Stimulated activated CD4-positive, alpha-beta T cell treated with anti-CD3 and anti-CD28 coated beads, Interleukin-12 subunit alpha, Interleukin-12 subunit beta, amount 100 ng/mL, for 24 hours (primary cell): ENCODE measurements at places on chromosomes 2 and 18.

DNA sequence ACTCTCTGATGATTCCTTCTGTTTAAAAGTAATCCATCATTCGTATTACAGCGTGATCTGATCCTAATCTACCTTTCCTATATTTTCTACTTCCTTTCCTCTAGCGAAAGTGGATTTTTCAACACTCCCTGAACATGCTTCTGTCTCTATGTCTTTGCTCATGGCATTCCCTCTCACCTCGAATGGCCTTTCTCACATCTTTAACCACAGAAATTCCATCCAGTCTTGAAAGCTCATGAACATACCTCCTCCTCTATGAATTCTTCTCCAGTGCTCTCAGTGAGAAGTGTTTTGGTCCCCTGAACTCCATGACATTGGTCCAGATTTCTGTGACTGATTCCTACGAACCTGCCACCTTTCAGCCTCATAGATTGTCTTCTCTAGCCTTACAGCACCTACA, 323.2 kb downstream of the RAD51AP2 start:
- no peak for DNase-seq

DNA sequence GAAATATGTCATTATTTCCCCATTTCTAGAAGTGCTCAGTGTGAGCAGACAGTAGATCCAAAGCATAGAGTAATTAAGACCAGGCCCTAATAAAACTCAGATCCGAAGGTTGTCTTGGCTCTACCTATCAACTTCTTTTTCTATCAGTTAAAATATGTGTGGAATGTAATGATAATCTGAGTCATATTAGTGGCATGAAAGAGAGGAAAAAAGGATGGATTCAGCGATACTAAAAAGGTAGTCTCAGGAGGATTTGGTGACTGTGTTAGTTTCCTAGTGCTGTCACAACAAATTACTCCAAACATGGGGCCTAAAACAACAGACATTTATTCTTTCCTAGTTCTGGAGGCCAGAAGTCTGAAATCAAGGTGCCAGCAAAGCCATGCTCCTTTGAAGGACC, 103.7 kb upstream of the NABP1 start:
- DNase-seq: no peak

- DNase-seq: no peak
These were observed 971.8 kb upstream of the ACVR2A start for GRCh38 chr2:146873056-146873455.

- no peak for DNase-seq
These were observed 9.7 kb upstream of the ATP6V1B1 start for GRCh38 chr2:70926042-70926441.

DNA sequence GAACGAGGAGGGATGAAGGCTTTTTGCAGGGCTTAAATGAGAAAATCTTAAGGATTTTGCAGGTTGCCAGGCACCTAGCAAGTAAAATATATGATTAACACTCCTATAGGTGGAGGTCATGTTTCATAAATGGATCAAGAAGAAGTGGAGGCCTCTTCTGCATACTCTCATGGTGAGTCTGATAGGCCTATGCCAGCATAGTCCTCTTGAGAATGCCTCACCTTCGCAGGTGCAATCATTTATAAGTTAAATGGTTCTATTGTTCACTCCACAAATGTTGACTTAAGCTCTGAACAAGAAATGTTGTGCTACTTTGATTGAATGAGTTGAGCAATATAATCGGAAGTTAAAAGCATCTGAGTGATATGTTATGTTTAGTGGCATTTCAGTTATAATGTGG, 12.1 kb downstream of the LRRTM1 start:
- DNase-seq: no peak

GRCh38 chr2:139099721-139100120, 319.5 kb upstream of the NXPH2 start:
- DNase-seq: no peak

DNA sequence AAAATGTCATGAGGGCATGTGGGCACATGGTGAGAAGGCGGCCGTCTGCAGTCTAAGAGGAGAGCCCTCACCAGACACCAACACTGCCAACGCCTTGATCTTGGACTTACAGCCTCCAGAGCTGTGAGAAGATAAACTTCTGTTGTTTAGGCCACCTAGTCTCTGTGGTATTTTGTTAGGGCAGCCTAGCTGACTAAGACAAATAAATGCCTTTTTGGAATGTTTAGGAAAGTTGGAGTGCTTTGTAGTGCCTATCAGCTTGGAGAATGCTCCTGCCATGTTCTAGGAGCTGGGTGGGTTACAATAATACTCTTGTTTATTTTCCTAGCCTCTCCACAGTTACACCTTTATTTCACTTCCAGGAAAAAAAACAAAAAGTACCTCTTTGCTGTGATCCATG, 92.0 kb downstream of the SPP2 start:
- DNase-seq: no peak

DNA sequence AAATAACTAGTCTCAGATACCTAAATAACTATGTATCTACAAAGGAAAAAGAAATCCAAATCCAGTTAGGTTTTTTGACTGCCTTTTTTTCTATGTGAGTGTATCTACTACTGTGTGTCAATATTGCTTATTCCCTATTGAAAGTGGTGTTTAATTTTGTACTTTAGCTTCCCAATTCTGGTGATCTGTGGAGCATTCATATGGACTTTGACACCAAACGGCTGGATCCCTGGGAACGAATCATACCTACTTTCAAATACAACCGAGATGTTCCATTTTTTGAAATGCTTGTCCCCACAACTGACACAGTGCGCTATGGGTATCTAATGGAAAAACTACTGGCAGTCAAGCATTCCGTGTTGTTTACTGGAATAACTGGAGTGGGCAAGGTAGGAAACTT, 152.8 kb downstream of the DNAH6 start:
- DNase-seq: no peak

DNA sequence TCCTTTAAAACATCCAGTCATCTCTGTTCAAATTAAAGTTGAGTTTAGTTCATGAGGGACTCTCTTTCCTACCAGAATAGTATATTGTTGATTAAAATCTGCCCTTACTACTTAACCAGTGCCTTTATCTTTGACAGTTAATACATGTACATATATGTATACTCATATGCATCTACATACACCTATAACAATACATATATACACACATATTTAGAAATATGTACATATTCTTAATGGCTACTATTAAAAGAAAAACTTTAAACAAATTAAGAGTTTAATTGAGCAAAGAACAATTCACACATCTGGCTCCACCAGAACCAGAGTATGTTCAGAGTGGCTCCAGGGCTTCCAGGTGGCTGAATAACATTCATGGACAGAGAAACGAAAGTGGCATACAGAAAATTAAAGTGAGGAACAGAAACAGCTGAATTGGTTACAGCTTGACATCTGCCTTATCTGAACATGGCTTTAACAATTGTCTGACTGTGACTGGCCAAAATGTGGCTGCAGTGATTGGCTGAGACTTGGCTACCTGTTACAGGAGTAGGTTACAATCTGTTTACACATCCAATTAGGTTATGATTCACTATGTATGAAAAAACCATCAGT, 38.8 kb downstream of the ZNF519 start:
- DNase-seq: no peak

- DNase-seq: no peak
These were observed 11.2 kb downstream of the ZNF385B start for GRCh38 chr2:179850188-179850587.

DNA sequence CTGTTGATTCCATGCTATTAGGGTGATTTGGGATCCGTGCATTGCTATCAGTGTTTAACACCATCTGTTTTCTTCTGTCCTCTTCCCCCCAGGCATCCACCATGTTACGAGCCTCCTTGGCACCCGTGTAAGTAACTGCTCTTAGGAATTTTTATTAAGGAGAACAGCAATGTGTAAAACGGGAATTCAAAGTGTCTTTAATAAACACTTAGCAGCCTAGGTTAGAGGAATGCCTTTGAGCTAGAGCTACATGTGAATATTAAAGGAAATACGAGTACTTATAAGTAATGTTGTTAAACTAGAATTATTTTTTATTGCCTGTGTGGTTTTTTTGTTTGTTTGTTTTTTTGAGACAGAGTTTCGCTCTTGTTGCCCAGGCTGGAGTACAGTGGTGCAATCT, 58.1 kb downstream of the ARMC9 start:
- no peak for DNase-seq

GRCh38 chr2:155021618-155022017, 323.1 kb downstream of the KCNJ3 start:
- no peak for DNase-seq

DNA sequence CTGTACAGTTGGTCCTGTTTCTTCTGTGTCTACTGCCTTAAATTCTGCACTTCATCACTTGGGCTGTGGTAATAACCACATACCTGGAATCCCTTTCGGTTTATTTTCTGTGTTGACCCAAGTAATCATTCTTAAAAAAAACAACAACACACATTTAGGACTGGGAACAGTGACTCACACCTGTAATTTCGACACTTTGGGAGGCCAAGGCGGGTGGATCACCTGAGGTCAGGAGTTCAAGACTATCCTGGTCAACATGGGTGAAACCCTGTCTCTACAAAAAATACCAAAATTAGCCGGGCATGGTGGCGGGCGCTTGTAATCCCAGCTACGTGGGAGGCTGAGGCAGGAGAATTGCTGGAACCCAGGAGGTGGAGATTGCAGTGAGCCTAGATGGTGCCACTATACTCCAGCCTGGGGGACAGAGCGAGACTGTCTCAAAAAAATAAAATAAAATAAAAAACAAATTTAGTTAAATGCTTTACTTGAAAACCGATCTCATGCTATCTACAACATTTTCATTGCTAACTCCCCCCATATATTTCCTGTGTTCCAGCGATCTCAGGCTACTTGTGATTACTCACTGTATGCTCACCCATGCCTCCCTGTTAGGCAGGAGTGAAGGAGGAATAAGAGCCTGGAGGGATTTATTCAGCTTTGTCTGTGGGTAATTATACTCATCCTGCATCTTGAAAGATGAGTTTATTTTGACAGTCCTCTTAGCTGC, 18.2 kb downstream of the ACSL3 start:
- DNase-seq: no peak

- DNase-seq: no peak
These were observed 97.1 kb upstream of the MAP4K3 start for GRCh38 chr2:39534095-39534711.

DNA sequence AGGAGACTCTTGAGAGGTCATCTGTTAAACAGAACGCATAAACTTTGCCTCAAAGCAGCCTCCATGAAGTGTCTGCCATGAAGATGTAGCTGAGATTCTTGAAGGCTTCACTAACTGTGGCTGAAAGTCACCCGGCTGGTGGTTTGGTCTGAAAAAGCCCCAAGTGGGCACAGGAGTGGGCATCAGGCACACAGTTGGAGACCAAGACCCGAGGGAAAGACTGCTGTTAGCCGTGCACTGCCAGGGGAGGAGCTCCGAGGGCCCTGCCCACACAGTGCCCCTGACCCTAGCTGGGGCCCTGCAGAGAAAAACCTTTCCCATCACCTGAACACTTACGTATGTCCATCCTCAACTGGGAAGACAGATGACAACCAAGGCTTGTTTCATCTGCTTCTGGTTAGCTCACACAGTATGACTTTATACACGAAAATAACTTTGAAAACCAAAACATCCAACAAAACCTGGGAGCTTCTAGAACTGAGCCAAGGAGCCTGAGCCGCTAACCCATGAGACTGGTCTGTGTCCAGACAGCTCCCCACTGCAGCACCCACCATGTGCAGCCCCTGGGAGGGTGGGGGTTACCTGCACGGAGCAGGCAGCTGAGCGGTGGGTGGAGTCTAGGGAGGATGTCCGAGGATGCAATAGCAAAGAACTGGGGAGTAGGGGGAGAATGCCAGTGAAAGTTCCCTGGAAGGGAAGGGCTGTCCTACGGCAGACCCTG, 15.4 kb downstream of the HJURP start:
- no peak for DNase-seq

DNA sequence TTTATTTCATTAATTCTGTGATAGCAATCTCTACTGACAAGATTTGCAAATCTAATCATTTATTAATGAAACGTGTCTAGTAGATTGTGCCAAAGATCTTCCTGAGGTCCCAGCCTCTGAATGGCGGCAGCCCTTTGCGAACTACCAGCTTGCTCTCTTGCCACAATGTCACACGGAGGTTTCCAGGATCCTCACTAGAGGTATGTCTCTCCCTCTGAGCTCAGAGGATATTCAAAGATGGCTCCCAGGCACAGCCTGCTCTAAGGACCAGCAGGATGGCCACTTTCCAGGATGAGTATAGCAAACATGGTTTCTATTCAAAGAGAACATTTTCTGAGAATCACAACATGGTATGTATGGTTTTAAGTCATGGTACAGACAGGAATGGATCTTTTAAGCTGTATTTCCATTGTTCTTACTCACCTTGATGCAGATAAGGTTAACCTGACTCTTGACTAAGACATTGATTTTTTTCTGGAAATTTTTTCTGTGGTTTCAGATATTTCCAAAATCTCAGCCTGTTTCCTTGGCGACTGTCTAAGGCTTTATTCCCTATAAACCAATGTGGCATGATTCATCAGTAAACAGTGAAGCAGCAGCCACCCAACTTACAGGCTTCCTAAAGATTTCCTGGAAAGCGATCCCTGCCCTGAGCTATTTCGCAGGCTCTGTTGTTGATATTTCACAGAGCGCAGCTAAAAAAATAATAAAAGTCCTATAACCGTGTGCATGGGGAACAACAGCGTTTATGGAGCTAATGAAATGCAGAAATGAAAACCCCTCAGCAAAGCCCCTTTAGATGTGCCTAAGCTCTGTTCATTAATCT, 54.1 kb upstream of the KLF7 start:
- no peak for DNase-seq

DNA sequence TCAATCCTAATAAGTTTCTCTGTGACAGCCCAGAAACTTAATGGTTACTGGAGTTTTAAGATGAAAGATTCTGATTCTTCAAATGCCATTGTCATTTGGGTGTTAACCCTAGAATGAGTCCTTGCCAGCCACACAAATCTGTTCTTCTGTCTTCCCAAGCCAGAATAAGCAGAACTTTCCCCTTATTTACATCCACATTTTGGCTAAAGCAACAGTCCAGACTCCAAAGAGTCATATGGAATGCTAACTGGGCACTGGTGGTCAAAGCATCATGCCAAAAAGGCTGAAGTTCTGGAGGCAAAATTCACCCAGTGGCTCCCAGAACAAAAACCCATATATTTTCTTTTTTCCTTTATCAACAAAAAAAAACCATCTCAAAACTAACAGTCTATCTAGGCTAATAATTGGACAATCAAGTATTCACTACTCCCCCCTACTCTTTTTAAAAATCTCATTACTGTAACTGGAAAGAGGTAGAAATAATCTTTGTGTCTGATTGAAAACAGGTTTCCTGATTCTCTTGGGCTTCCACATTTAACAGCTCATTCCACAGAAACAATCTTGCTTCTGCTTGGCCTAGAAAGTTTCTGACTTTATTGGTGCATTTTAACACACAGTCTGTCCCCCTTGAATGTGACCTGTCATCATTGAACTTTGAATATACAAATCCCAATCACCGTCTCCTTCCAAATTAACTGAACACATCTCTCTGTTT, 89.6 kb upstream of the SETBP1 start:
- DNase-seq: no peak

DNA sequence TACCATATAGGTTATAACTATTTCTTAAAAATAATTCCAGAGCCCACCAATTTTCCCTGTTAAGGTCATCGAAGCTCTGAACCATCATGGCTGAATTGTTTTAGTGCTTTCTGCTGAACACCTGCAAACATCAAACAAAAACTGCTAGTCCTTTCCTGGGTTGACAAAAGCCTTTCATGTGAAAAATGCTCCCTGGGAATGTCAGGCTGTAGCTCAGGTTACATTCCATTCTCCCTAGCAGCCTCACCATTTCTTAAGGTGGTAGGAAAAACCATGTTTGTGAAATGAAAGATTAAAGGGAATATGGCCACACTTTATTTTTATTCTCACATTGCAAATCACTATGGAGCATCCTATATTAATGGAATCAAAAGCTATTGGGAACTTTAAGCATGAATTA, 5.7 kb downstream of the TCF4 start:
- DNase-seq: no peak
